ENCODE measurements at places on chromosomes 6 and 20. TPM values are rescaled to one million over a fixed set of nuclear protein-coding genes. Genes with fewer than 3 reads are reported as not detected.

DNA sequence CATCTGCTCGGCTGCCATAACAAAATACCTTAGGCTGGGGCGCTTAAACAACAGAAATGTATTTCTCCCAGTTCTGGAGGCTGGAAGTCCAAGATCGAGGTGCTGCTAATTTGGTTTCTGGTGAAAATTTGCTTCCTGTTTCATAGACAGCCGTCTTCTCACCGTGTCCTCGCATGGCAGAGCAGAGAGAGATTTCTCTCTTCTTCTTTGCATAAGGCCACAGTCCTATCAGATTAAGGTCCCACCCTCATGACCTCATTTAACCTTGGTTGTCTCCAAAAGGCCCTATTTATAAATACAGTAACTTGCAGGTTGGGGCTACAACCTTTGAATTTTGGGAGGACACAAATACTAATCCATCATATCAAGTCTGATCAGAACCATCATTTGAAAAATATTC is 544.3 kb downstream of the KIF16B start:
- DNase-seq: no peak
- no peak overlapping the region for H3K4me3 ChIP-seq
- H3K4me1 ChIP-seq: no peaks in the 10 kb centered on the region
- no peaks in the 10 kb centered on the region for H3K36me3 ChIP-seq

The RIN2 gene
- total RNA-seq: not detected

GRCh38 chr6:33164176-33164575 is 28.1 kb downstream of the COL11A2 start:
- H3K4me3 ChIP-seq: no peak overlapping the region
- H3K27me3 ChIP-seq: no peaks in the 10 kb centered on the region
- H3K27ac ChIP-seq: no peak overlapping the region
- peaks cover 14% of the 10 kb centered on the region for H3K4me1 ChIP-seq

The AHI1 gene
- total RNA-seq: 155 TPM

The BFSP1 gene
- 0.43 TPM for total RNA-seq

The DOK5 gene
- total RNA-seq: 37.1 TPM

DNA sequence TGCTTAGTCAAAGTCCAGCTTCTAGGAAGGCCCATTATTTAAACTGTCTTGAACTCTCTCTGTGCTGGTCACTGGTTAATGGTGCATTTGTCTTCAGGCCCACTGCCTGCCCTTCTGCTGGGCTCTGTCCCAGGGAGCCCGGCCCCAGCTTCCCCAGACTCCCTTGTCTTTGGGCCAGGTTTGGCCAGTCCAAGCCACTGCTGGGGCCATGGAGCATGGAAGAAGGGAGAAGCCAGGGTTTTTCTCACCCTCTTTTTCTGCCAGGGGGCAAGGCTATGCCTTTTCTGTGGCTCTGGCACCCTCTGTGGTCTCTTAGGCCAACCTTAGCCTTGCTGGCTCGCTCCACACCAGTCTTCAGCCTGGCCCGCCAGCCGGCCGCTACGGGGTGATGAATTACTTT is 390.0 kb upstream of the SULF2 start:
- H3K27me3 ChIP-seq: peaks cover 2% of the 10 kb centered on the region
- H3K4me1 ChIP-seq: no peaks in the 10 kb centered on the region
- no peak for DNase-seq
- H3K27ac ChIP-seq: no peak overlapping the region
- H3K4me3 ChIP-seq: no peak overlapping the region

GRCh38 chr6:162613310-162613709 is 114.3 kb downstream of the PRKN start:
- no peak overlapping the region for H3K4me3 ChIP-seq
- no peaks in the 10 kb centered on the region for H3K27me3 ChIP-seq
- no peak for DNase-seq
- H3K36me3 ChIP-seq: no peaks in the 10 kb centered on the region
- no peak overlapping the region for H3K27ac ChIP-seq

GRCh38 chr6:32076321-32076809 is 32.8 kb downstream of the TNXB start:
- no peak for DNase-seq
- H3K36me3 ChIP-seq: no peaks in the 10 kb centered on the region
- H3K27ac ChIP-seq: no peak overlapping the region
- no peaks in the 10 kb centered on the region for H3K4me1 ChIP-seq
- H3K4me3 ChIP-seq: no peak overlapping the region
- H3K27me3 ChIP-seq: peaks cover 5% of the 10 kb centered on the region

- no peak for DNase-seq
Measured at GRCh38 chr6:80566361-80566760, 459.9 kb downstream of the BCKDHB start.
